Stimulated activated CD4-positive, alpha-beta T cell treated with anti-CD3 and anti-CD28 coated beads, Interleukin-4, amount 100 ng/mL, for 24 hours (primary cell): ENCODE measurements at places on chromosomes 11 and 22.

DNA sequence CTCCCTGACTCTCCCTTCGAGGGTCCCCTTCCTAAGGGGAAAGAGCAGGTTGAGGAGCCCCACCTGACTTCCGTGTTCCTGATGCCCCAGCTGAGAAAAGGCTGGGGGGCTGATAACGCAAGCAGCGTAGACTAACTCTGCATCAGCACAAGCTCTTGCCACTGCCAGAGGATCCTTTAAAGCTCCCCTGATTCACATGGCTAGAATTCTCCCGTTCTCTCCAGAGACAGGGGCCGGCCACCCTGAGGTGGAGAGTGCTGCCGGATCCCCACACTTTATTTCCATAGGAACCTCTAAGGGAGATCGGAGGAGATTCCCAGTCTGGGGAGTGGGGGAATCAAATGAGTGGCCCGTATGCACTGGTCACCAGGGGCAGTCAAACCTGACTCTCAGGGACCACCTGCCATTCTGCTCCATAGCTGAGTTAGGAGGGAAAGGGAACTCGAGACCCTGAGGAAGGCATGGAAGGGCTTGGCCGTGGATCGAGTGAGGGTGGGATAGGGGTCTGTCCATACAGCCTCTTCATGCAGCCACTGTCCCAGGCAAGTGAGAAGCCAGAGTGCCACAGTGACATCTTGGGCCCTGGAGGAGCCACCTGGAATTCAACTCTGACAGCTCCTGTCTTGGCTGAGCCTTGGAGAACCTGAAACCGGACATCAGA, 1.4 kb upstream of the VSIG10L2 start:
- DNase-seq = no peak

DNA sequence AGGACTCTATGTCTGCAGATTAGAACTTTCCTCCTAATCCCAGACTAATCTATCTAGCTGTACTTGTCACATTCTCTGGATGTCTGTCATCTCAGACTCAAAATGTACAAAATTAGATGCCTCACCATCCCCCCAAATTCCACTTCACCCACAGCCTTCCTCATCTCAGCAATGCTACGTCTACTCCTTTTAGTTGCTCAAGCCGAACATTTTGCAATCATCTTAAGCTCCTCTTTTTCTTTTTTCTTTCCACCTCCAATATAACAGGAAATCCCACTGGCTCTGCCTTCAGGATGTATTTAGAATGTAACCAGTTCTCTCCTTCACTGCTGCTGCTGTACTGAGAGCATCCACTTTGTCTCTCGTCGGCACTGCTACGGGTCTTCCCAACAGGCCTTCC, 1091.8 kb downstream of the TBC1D22A start:
- no peak for DNase-seq

GRCh38 chr11:114090225-114090910, 30.9 kb downstream of the ZBTB16 start:
- DNase-seq = no peak

DNA sequence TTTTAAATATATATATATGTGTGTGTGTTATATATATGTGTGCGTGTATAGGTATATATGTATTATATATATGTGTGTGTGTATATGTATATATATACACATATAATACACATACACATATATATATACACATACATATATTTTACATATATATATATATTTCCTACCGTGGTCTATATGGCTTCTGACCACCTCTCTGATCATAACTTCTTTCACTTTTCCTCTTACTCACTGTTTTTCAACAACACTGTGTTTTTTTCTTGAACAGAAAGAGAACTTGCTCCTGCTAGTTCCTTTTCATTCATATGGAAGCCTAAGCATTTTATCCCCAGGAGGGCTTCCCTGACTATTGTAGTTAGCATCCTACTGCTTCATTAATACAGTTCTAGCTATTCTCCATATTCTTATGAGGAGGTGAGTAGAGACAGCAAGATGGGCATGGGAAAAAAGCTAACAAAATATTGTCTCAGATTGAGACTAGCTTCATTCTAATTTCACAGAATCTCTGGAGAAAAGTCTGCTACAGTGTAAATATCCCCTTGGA, 38.5 kb upstream of the CTSC start:
- DNase-seq = no peak

DNA sequence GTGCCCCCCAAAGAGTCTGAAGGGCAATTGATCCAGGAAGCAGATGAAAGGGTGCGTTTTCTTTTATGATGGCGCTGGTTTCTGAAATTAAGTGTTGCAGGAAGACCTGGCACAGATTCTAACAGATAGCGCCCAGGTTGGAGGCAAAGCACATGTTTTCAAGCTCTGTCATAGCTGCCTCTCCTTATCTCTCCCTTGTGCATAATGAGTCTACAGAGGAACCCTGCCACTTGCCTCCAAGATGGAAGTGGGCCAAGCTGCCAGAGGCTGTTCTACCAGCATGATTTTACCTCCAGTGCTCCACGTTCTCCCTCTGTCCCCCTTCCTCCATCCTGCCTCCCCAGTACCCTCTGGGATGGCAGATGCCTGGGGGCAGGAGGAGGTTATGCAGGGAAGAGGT, 30.0 kb upstream of the TLCD5 start:
- DNase-seq = no peak

GRCh38 chr11:74316772-74317505, 5.5 kb upstream of the P4HA3 start:
- no peak for DNase-seq

GRCh38 chr11:116648247-116649174, 124.3 kb downstream of the BUD13 start:
- no peak for DNase-seq

- no peak for DNase-seq
These were observed 314.4 kb downstream of the AASDHPPT start for GRCh38 chr11:106391771-106392420.

DNA sequence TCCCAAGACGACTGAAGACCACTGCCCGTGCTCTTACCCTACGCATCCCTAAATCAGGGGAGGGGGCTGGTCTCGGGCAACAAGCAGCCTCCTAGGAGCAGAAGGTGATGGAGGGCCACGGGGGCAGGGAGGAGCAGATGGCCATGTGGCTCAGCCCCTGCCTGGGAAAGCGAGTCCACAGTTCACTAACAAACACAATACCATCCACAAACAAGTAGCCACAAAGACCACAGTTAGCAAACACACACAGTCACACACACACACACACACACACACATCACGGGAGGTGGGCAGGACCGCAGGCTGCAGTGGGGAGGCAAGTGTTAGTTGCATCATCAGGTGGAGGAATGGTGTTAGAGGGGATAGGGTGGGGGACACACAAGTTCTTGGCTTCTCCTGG, 13.2 kb upstream of the FXYD2 start:
- DNase-seq = no peak
